ENCODE measurements at places on chromosomes 5 and 9.

GRCh38 chr9:98450496-98450895, 195.0 kb upstream of the TBC1D2 start:
- no peak for DNase-seq

DNA sequence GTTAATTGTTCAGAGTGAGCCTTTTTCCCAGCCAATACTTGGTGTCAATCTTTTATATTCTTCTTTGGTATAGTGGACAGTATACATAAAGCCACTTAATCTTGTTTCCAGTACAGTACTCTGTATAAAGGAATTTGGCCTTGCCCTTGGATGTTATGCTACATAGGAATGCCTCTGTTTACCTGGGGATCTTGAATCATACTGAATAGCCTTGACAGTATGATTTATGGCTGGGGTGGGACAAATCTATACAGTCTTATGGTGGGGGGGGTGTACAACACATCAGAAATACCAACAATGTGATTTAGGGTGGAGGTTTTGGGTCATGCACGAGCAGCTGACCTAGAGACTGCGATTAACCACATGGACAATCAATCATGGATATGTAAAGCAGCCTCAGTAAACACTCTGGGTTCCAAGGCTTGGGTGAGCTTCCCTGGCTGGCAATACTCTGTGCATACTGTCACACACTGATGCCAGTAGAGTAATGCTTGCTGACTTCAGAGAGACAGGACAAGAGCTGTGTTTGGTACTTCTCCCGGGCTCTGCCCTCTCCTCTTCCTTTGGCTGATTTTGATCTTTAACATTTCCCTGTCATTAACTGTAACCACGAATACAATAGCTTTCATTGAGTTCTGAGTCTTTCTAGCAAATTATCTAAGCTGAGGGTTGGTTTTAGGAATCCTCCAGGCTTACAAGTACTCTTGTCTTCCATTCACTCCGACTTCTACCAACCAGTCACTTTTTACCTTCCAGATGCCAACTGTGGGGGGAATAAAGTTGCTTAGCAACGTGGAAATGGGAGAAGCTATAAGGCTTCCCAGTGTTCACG, 84.6 kb downstream of the IARS1 start:
- no peak for DNase-seq

DNA sequence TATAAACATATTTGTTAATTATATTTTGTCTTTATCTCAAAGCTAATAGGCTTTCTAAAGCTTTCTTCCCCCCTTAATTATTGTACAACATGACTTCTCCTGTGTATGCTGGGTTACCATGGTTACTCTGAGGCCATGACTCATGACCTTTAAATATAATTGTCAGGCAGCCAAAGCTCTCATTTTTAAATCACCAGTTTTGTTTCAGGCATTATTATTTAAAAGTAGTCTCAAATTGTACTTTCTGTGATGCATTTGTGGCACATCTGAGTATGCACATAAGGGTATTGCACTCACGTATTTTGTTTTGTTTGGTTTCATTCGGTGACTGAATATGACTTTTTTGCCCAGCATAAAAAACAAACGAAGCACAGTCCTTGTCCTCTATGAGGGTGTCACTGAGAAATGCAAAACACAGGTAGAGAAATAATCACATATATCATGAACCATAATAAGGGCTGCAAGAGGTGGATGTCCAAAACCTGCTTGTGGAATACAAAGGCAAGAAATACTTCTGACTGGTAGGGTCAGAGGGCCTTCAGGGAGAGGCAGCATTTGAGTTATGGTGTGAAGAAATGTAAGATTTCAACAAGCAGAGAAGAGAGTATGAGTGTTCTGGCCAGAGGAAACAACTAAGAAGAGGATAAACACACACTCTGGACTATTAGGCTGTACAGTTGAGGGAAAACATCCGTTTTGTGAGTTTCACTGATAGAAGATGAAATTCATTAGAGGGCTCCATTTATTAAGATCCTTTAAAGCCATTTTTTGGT, 2.1 kb downstream of the CCDC192 start:
- no peak for DNase-seq

DNA sequence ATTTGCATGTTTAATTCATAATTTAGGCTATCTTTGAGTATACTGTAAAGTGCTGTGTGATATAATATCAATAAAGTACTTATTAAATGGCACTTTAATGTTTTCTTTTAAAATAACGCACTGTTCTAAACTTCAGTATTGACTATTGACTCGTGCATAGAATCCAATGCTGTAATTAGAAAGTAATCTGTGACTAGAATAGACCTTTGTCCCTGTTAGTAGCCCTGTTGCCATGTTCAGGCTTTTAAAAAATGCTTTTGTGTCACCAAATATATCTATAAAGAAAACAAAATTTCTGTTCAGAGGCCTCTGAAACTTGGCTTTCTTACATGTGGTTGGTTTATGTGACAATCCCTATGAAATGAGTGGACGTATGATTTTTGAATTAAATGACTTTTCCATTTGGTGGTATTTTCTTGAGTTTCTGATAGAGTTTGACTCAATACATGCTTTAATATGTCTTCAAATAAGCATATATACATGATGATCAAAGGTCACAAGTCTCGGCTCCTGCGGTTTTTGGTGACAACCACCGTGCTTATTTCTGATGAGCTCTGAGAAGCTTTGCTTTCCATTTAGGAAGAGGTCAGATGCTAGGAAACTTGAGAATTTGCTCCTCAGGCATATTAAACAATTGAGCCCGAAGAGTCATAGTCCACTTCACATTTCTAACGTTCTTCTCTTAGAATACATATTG, 174.7 kb downstream of the NR3C1 start:
- DNase-seq: no peak

- no peak for DNase-seq
Observed at GRCh38 chr9:90697808-90698207, 55.2 kb upstream of the DIRAS2 start.

DNA sequence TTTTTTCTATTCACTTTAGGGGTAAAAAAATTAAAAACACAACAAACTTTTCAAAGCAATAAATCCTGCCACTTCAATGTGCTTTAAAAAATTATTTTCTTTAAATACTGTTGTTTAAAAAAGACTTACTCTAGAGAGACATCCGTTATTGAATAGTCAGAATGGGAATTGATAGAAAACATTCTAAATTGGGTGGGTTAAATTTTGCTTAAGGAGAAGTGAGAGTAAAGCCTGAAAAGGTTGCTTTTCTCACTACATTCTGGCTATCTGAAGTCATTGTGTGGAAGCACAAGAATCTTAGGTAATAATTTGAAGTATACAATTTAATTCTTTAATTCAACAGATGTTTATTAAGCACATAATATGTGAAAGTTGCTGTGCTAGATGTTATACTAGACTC, 509.3 kb downstream of the NR2F1-AS1 start:
- no peak for DNase-seq

DNA sequence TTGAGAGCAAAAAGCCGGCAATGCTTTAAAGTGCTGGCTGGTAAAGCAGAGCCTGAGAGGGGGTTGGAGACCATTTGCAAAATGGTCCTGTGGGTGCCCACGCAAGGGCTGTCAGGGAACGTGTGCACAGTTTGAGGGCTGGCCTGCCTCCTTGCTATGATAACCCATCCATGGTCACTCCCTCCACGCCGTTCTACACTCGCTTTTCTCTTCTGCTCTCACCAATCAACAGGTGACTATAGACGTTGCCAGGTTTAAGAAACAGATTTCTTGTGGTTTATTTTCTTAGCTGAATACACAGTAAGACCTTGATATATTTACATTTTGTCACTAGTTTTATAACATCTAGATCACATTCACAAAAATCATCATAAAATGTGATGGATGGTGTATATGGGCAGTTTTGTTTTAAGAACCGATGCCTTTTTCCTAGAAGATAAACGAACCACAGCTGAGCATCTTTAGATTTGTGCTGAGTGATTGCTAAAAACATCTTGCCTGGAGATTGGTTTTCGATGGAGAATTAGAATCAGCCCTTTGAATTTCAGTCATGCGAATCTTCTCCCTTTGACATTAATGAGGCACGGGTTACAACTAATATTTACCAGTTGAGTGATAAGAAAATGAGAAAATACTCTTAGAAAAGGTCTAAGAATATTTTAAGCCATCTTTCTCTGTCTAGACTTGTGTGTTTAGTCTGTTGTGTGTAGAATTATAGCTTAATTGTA, 13.9 kb downstream of the MAP1B start:
- no peak for DNase-seq

DNA sequence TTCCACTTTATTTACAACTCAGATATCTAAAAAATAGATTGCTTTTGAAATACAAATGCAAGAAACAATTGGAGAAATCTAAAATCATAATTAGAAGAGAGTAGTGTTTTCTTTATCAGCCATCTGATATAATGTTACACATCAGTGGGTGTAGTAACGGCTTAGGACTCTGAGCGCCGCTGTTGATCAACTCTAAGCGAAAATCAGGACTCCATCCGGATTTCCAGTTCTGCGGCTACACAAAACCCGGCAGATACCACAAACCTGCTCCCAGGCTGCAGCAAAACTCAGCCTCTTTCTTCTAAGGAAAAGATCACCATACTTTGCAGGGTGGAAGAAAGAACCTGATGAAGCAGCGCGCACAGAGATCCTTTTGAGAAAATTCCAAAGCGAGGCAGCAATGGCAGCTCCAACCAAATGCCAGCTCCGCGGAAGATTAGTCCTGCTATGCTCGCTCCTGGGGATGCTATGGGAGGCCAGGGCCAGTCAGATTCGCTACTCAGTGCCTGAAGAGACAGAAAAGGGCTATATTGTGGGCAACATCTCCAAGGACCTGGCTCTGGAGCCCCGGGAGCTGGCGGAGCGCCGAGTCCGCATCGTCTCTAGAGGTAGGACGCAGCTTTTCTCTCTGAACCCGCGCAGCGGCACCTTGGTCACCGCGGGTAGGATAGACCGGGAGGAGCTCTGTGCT, at the start of gene PCDHGA9:
Gene PCDHGA9 (plus strand): TSS at position 226 of the 691 bp plus-strand sequence. CDS start 175 bp downstream, at position 401.
- DNase-seq: no peak

GRCh38 chr5:172164769-172165212, 23.2 kb downstream of the STK10 start:
- DNase-seq: no peak

GRCh38 chr5:137186759-137187461, 312.2 kb downstream of the SPOCK1 start:
- no peak for DNase-seq

GRCh38 chr9:124218438-124218982, 39.2 kb upstream of the NEK6 start:
- DNase-seq: no peak

GRCh38 chr9:126818482-126818881, 13.6 kb downstream of the ZBTB43 start:
- no peak for DNase-seq

DNA sequence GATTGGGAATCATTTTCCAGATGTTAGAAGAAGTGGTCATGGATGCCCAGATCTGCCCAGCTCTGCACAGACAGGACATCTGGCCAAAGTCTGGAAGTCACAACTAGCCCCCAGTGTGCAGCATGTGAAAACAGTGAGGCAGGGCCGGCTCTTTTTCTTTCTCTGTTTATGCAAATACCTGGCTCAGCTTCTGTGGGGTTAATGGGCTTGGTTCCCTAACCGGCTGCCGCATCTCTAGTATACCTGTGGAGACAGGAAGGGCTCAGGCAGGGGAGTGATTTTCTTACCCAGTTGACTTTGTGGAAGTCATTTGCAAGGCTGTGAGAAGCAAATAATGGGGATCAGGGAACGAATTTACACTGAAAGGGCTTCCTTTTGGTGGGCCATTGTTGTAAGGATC, 254.8 kb upstream of the PANK3 start:
- no peak for DNase-seq

- DNase-seq: no peak
Observed at GRCh38 chr9:126975327-126976220, 61.0 kb downstream of the RALGPS1 start.

DNA sequence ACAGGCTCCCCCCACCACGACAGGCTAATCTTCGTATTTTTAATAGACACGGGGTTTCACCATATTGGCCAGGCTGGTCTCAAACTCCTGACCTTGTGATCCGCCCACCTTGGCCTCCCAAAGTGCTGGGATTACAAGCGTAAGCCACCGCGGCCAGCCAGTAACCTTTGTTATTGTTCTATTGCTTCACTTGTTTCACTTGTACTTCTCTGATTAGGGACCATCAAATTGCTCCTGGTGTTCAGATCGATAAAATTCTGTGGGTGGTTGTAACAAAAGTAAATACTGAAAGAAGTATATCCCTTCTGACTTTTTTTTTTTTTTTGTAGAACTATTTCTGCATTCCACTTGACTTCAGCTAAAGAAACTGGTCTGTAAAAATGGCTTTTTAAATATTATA, 445.5 kb upstream of the CDH10 start:
- no peak for DNase-seq

DNA sequence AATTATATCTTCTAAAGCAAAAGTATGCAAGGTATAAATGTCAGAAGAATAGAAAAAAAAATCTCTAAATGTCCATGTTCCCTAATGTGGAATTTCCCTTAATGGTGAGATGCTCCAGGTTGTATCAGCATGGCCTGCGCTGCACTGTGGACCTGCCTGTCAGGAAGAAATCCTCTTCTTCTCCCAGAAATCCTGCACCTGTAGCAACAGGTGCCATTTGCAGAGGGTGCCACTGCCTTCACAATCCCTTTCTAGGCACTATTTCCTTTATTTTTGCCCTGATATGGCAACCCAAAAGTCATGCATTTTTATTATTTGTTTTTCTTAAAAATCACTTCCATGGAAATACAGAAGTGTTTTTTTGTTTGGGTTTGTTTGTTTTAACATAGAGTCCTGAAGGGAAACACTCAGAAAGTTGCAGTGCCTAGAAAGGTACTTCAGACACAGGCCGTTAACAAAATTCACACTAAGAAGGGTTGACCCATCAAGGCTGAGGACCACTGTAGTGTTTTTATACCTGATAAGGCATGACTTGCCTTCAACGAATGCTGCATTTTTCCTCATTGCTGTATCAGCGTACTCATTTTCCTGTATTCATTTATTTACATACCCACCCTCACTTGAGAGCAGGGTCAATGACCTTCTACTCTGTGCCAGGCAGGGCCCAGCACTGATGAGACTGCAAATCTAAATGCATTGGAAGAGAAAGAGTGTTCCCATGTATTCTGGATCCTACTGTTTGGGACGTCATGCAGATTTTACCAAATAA, 177.8 kb downstream of the SNX18 start:
- no peak for DNase-seq

DNA sequence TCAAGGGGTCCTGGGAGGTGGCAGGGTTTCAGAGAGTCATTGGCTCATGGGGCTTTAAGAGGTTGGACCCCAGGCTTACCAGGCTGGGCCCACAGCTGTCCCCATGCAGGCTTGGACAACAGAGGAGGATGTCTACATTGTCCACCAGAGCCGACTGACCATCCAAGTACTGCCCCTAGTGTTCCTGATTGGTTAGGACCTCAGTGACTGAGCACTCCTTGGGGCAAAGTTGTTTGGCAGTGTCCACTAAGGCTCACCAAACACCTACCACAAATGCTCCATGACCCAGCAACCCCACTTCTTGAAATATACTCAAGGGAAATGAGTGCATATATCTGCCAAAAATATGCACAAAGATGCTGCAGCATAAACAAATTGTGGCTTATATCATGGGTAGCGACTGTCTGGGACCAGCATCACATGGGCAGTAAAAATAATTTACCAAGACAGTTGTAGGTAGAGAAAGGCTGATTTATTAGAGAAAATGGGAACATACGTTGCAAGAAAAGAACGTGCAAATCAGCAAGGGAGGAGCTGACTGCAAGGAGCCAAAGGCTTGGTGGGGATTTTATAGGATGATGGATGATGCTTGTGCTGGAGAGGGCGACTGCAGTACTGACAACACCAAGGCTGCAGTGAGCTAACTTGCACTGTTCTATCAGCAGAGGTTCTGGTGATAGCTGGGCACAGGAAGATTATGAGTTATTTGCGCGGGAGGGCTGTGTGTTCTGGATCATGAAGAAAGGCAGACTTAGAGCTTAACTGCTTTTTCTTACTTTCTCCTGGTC, 265.2 kb downstream of the GADD45G start:
- no peak for DNase-seq
